ENCODE measurements at places on chromosomes 1 and 21. TPM values are rescaled to one million over a fixed set of nuclear protein-coding genes. Genes with fewer than 3 reads are reported as not detected.

DNA sequence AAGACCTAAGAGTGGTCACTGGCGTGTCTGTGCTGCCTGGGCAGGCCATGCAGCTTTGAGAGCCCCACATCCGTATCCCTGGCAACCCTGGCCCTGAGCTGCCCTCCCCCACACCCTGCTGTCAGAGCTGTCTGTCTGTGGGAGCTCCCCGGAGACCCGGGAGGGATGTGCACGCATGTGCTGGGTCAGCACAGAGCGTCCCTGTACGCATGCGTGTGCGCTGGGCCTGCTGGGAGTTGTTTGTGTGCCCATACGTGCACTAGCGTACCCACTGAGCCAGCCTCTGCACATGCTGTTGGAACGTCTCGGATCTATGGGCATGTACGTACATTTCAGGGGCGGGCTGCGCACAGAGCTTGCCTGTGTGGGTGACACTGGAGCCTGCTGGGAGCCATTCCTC, 89.3 kb downstream of the EPHB2 start:
- no peak for DNase-seq
- no peak overlapping the region for H3K4me3 ChIP-seq
- no peaks in the 10 kb centered on the region for H3K27me3 ChIP-seq
- H3K36me3 ChIP-seq: no peaks in the 10 kb centered on the region

DNA sequence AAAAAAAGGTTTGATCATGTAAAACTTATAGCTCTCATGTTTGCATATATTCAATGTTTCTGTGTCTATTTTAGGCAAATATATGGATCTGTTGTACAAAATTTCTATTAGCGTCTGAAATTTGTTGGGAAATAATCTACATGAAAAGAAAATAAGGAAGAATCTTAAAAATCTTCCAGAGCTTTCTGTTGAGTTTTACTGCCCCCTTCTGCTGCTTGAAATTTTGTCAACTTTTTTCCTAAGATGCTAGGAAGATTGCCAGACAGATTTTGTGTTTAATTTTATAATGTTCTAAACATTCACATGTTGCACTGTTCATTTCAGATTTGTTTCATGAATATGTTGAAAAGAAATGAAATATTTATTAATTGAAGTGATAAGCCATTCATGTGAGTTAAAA, 2.5 kb upstream of the PTGS2 start:
- no peak overlapping the region for H3K27ac ChIP-seq
- DNase-seq: peak; percentile 14
- H3K4me1 ChIP-seq: 0 out of 2 replicates have a peak, but pooled peaks cover 10% of the 10 kb centered on the region
- H3K4me3 ChIP-seq: no peak overlapping the region

GRCh38 chr1:54978528-54979326, 1.7 kb upstream of the TMEM61 start:
- no peaks in the 10 kb centered on the region for H3K36me3 ChIP-seq
- H3K27ac ChIP-seq: no peak overlapping the region
- peaks cover 23% of the 10 kb centered on the region for H3K4me1 ChIP-seq
- no peak overlapping the region for H3K4me3 ChIP-seq
- peaks cover 29% of the 10 kb centered on the region for H3K27me3 ChIP-seq

GRCh38 chr1:197314682-197315081, 46.6 kb downstream of the CRB1 start:
- no peaks in the 10 kb centered on the region for H3K4me1 ChIP-seq
- DNase-seq: no peak
- H3K27me3 ChIP-seq: no peaks in the 10 kb centered on the region
- no peak overlapping the region for H3K4me3 ChIP-seq
- no peaks in the 10 kb centered on the region for H3K36me3 ChIP-seq

DNA sequence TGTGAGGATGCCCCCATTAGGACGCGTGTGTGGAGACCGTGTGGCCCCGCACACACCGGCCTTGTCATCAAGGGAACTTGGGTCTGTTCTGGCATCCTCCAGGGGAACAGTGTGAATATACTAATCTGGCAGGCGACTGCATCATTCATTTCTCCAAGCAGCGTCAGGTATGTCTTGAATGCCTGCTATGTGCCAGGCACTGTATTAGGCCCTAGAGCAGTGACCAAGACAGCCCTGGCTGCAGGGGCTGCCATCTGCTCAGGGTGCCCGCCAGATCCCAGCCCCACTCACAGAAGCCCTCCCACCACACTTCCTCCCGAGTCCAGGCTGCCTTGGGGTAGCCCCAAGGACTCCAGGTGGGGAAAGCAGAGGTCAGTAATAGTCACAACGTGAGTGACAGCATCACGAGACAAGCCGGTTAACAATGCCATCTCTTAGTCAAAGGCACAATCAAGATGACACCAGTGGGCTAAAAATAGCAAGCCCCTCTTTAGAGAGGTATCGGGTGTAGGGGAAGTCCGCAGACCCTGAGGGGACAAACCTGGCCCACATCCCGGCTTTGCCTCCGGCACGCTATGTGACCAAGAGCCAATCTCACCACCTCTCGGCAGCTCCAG, 7.5 kb upstream of the LAPTM5 start:
- no peak overlapping the region for H3K4me3 ChIP-seq
- no peaks in the 10 kb centered on the region for H3K27me3 ChIP-seq
- no peak for DNase-seq
- H3K27ac ChIP-seq: no peak overlapping the region
- H3K4me1 ChIP-seq: peaks cover 4% of the 10 kb centered on the region

DNA sequence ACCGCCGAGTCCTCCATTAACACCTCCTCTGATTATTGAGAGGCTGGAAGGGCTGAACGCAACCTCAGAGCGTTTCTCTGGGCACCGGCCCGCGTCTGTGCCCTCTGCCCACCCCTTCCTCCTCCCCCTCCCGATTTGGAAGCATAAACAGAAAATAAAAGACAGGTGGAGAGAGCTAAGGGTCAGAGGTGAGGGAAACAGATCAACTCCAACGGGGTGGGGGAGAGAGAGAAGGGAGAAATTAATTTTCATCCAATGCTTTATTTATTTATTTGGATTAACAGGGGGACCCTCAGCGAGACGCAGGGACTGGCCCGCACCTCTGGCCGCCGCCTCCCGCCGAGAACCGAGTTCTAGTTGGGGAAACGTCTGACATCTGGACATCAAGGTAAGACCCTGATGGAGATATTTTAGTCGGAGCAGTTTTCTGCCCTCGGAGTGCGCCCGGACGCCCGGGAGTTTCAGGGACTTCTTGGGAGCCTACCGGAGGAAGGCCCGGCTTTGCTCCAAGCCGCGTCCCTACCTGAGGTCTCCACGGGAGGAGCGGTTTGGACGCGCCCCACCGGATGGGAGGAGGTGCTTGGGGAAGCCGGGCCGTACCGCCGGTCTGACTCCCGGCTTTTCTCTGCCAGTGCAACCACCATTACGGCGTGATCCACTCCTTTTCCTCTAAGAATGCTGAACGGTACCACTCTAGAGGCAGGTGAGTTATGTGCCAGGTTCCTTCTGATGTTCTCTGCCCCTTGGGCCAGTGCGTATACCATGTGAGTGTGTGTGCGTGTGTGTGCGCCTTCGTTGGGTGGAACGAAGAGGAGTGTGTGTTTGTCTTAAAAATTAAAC, 5.1 kb upstream of the LHX9 start:
- no peak overlapping the region for H3K27ac ChIP-seq
- no peaks in the 10 kb centered on the region for H3K36me3 ChIP-seq
- H3K27me3 ChIP-seq: peaks cover 100% of the 10 kb centered on the region
- H3K4me3 ChIP-seq: peak overlapping the region; percentile 60
- H3K4me1 ChIP-seq: peaks cover 87% of the 10 kb centered on the region

DNA sequence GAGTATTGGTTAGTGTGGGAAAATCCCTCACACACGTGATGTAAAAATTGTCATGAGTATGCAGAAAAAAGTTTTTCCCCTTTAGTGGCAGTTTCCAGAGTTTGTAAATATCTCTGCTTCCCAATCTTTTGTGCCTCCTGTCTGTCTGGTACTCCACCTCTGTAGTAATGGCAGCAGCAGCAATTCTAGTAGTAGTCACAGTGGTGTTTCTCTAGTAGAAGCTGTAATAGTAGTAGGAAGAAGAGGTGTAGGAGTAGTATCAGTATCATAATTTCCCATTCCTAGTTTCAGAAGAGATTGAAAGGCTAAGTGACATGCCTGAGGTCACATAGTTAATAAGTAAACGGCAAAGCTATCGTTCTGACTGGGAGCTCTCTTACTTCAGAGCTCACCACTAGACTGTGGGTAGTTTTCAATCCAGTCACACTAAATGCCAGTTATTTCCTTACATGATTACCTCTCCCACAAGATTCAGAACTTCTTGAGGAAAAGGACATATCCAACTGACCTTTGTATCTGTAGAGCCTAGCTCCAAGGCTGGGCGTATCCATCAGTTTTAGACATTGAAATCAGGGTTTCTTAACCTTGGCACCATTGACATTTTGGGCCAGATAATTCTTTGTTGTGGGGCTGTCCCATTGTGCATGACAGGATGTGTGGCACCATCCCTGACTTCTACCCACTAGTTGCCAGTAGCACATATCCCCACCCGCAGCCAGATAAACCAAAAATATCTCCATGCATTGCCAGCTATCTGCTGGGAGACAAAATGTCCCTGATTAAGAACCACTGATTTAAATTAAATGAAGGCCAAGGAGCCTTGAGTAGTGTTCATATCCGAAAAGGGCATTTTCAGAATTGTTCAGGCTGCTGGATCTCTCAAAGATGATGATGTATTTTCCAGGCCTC, 135.9 kb downstream of the FGGY start:
- H3K36me3 ChIP-seq: no peaks in the 10 kb centered on the region
- no peak overlapping the region for H3K4me3 ChIP-seq
- H3K4me1 ChIP-seq: no peaks in the 10 kb centered on the region
- no peaks in the 10 kb centered on the region for H3K27me3 ChIP-seq
- no peak overlapping the region for H3K27ac ChIP-seq
- no peak for DNase-seq

DNA sequence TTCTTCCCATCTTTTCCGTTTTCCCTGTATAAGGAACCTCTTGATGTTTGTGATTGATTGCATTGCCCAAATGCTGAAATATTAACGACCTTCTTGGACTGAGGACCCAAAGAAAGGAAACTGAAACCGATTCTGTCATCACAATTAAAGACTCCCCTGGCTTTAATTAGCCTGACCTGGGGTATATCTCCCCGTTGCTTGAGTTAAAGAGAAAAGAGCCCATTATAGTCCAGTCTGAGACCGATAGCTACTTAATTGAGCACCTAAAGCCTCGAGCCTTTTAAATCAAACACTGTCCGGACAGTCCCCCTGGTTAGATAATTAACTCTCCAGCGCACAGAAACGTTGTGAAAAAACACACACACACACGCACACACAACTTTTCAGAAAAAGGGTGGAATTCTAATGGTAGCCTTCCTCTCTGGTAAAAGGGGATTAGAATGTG, 8.0 kb downstream of the LMO4 start:
- H3K36me3 ChIP-seq: peaks cover 29% of the 10 kb centered on the region
- peaks cover 53% of the 10 kb centered on the region for H3K4me1 ChIP-seq
- no peak for DNase-seq
- H3K4me3 ChIP-seq: peak overlapping the region; percentile 27
- no peaks in the 10 kb centered on the region for H3K27me3 ChIP-seq

GRCh38 chr1:204705888-204706837, 20.6 kb upstream of the LRRN2 start:
- H3K4me3 ChIP-seq: peak overlapping the region; percentile 2
- H3K4me1 ChIP-seq: peaks cover 46% of the 10 kb centered on the region
- peak; percentile 32 for DNase-seq
- no peak overlapping the region for H3K27ac ChIP-seq

GRCh38 chr1:116949213-116949985, 39.7 kb downstream of the PTGFRN start:
- H3K27me3 ChIP-seq: no peaks in the 10 kb centered on the region
- no peak overlapping the region for H3K27ac ChIP-seq
- no peak for DNase-seq
- no peak overlapping the region for H3K4me3 ChIP-seq
- H3K4me1 ChIP-seq: peaks cover 6% of the 10 kb centered on the region

- peak overlapping the region; percentile 72 for H3K4me3 ChIP-seq
- H3K36me3 ChIP-seq: peaks cover 19% of the 10 kb centered on the region
- peak; percentile 57 for DNase-seq
- H3K27ac ChIP-seq: peak overlapping the region; percentile 59
These were observed 497 bp downstream of the FBXO44 start for GRCh38 chr1:11654939-11655808.

DNA sequence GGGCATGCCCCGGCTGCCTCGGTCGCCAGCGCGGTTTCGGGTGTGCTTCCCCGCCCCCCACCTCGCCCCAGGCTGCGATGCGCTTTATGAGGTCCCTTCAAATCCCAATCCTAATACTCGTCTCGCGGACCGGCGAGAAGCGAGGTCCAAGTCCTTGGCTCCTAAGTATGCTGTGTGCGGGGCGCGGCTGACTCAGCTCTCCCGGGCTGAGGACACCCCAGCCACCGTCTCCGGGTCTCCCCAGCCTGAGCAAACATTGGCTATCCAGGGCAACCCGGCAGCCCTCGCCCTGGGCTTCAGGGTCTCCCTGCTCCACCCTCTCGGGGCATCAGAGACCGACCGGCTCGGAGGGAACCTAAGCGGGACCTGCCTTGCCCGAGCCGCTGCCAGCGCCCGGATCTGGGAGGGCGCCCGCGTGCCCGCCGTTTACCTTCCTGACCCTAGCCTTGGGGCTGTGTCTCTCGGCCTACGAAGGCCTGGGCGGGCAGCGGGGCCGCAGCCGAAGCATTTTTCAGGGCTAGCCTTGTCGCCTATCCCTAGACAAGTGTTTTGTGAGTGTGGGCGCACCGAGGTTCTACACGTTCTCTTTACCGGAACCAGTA, 1.2 kb downstream of the ITPKB start:
- H3K4me3 ChIP-seq: peak overlapping the region; percentile 90
- H3K4me1 ChIP-seq: peaks cover 21% of the 10 kb centered on the region
- no peaks in the 10 kb centered on the region for H3K36me3 ChIP-seq
- DNase-seq: peak; percentile 60
- peaks cover 92% of the 10 kb centered on the region for H3K27me3 ChIP-seq

- H3K4me1 ChIP-seq: peaks cover 14% of the 10 kb centered on the region
- no peak overlapping the region for H3K4me3 ChIP-seq
- no peaks in the 10 kb centered on the region for H3K36me3 ChIP-seq
- DNase-seq: peak; percentile 32
- H3K27ac ChIP-seq: peak overlapping the region; percentile 63
- H3K27me3 ChIP-seq: no peaks in the 10 kb centered on the region
These were observed 9.3 kb upstream of the ZBTB40 start for GRCh38 chr1:22442212-22442894.

GRCh38 chr1:87497380-87498203, 168.9 kb downstream of the LMO4 start:
- no peak overlapping the region for H3K4me3 ChIP-seq
- H3K36me3 ChIP-seq: no peaks in the 10 kb centered on the region
- H3K27ac ChIP-seq: no peak overlapping the region
- H3K4me1 ChIP-seq: no peaks in the 10 kb centered on the region
- H3K27me3 ChIP-seq: no peaks in the 10 kb centered on the region

- H3K27me3 ChIP-seq: no peaks in the 10 kb centered on the region
- H3K4me1 ChIP-seq: no peaks in the 10 kb centered on the region
- H3K4me3 ChIP-seq: no peak within 1 kb of the TSS
- peak within 1 kb of the TSS; percentile 11 for H3K27ac ChIP-seq
- peak; percentile 91 for DNase-seq
These were observed at the start of gene CFAP126 for GRCh38 chr1:161367684-161368400. Gene CFAP126, minus strand, starts transcription at chr1:161367876. Its CDS starts 8 bp downstream, at chr1:161367868.

GRCh38 chr1:21097729-21098128, 79.0 kb downstream of the EIF4G3 start:
- H3K4me3 ChIP-seq: no peak overlapping the region
- peaks cover 13% of the 10 kb centered on the region for H3K4me1 ChIP-seq
- no peak overlapping the region for H3K27ac ChIP-seq

GRCh38 chr1:154186177-154186576, 5.7 kb downstream of the TPM3 start:
- H3K27ac ChIP-seq: peak overlapping the region; percentile 93
- peak overlapping the region; percentile 42 for H3K4me3 ChIP-seq
- peak; percentile 79 for DNase-seq
- peaks cover 31% of the 10 kb centered on the region for H3K4me1 ChIP-seq
- H3K27me3 ChIP-seq: no peaks in the 10 kb centered on the region

ETS2 gene
- total RNA-seq: 35.5 TPM

CASQ2 gene
- total RNA-seq: not detected

TFF2 gene
- not detected for total RNA-seq

HRNR gene
- not detected for total RNA-seq

SRGAP2 gene
- total RNA-seq: 69.2 TPM

KCNJ10 gene
- 1.6 TPM for total RNA-seq

FMN2 gene
- total RNA-seq: 2.5 TPM

TPM3 gene
- 685 TPM for total RNA-seq

EVA1B gene
- total RNA-seq: 27.3 TPM

RTCA gene
- 27.5 TPM for total RNA-seq

Measured in GM23338 (cell line).